ENCODE measurements at places on chromosomes 3 and 15.

- no peak for DNase-seq
Measured at GRCh38 chr15:89138999-89139612, 50.9 kb downstream of the ABHD2 start.

- no peak for DNase-seq
Measured at GRCh38 chr15:64810497-64811326, 14.7 kb downstream of the PIF1 start.

DNA sequence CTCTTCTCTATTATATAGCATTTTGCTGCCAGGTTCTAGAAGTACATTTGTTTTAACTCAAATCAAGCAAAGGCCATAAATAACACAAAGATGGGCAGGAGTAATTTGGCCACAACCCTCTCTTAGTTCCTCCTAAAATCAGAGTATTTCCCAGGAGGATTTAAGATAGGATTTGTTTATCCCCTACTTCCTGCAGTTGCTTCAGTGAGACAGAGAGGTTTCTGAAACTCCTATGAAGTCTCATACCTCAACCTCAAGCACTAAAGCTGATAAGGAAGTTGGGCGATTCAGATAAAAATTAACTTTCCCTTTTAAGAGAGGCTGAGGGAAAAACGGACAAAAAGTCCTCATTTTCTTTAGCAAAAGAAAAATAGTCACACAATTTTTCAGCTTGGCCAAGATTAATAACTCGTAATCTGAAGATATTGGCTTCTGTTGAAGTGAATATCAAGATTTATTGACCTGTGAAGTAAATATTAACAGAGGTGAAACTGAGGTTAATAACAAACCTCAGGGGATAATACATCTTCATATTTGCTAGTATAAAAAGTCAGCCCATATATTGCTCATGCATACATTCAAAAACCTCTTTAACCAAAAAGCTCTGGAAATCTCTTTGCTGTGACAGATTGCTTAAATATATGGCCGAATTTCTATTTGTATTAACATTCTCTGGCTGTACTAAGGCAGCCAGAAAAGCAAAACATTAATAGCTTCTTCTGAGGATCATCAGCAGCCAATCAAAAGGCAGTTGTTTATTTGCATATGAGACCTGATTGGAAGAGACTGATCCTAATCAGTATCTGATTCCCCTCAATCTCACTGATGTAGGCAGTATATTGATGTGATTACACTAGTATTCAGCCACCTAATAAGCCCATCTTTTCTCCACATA is 90.6 kb upstream of the GADL1 start:
- no peak for DNase-seq

GRCh38 chr3:39208463-39209055 is 16.2 kb upstream of the XIRP1 start:
- no peak for DNase-seq

DNA sequence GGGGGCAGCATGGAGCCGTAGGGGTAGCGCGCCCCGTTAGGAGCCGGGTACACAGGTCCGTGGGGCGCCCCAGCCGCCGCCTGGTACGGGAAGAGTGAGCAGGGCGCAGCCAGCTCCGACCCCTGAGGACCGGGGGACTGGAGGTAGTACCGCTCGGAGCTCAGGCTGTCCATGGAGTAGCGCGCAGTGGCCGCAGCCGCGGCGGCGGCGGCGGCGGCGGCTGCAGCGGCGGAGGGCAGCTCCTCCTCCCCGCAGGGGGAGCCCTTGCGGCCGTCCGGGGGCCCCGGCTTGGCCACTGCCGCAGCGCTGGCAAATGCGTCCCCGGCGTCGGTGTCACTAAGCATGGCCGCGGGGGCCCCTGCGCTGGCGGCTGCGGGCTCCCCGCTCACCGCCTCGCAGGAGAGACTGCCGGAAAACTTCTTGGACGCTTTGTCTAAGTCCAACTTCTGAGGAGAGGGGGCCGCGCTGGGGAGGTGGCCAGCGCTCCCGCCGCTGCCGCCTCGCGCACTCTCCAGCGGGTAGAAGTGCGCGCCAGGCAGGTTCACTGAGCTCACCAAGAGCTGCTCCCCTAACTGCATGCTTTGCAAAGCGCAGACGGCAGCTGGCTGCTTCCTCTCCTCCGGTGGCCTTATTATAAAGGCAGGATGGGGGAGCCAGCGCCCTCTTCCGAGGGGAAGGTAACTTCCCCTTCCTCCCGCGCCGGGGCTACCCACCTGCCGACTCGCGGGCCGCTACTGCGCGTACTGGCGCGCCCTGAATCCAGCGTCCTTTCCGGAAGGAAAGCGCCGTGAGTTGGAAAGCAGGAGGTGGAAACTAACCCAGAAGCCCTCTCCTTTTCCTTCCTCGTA is at the start of gene EOMES:
TSS of gene EOMES (minus strand) at position 607 of the 848 bp plus-strand sequence. CDS start at position 578, 29 bp downstream.
- no peak for DNase-seq

GRCh38 chr3:185935465-185936272 is 2.1 kb downstream of the TRA2B start:
- no peak for DNase-seq

- DNase-seq = no peak
Measured at GRCh38 chr3:186214670-186215069, 105.8 kb upstream of the ETV5 start.

- no peak for DNase-seq
Measured at GRCh38 chr3:111332488-111333080, 209.4 kb upstream of the CD96 start.

GRCh38 chr3:175651716-175652115 is 792.6 kb downstream of the NAALADL2 start:
- DNase-seq = no peak

- no peak for DNase-seq
Measured at GRCh38 chr3:115727135-115727534, 103.8 kb downstream of the GAP43 start.

All from nucleus accumbens (tissue), 56 donors.